ENCODE measurements at places on chromosomes 4 and X.

GRCh38 chr4:73309211-73309610 lies 50.6 kb upstream of the ANKRD17 start:
- no peak overlapping the region for H3K4me3 ChIP-seq
- no peak overlapping the region for H3K27ac ChIP-seq
- H3K4me1 ChIP-seq, result no peaks in the 10 kb centered on the region
- no peak for DNase-seq
- H3K27me3 ChIP-seq, result no peaks in the 10 kb centered on the region
- H3K36me3 ChIP-seq, result no peaks in the 10 kb centered on the region

DNA sequence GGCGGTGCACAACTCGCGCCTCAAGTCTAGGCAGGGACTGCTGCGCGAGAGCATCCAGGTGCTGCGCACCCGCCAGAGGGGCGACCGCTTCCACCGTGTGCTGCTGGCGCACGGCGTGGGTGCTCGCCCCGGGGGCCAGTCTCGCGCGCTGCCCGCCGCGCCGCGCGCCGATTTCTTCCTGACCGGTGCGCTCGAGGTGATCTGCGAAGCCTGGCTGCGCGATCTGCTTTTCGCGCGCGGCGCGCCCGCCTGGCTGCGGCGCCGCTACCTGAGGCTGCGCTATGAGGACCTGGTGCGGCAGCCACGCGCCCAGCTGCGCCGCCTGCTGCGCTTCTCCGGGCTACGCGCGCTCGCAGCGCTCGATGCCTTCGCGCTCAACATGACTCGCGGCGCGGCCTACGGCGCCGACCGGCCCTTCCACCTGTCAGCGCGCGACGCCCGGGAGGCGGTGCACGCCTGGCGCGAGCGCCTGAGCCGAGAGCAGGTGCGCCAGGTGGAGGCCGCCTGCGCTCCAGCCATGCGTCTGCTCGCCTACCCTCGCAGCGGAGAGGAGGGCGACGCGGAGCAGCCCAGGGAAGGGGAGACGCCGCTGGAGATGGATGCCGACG lies 1.3 kb downstream of the CHST7 start:
- H3K4me3 ChIP-seq, result peak overlapping the region; percentile 35
- H3K4me1 ChIP-seq, result no peaks in the 10 kb centered on the region
- no peaks in the 10 kb centered on the region for H3K27me3 ChIP-seq
- peak; percentile 58 for DNase-seq

DNA sequence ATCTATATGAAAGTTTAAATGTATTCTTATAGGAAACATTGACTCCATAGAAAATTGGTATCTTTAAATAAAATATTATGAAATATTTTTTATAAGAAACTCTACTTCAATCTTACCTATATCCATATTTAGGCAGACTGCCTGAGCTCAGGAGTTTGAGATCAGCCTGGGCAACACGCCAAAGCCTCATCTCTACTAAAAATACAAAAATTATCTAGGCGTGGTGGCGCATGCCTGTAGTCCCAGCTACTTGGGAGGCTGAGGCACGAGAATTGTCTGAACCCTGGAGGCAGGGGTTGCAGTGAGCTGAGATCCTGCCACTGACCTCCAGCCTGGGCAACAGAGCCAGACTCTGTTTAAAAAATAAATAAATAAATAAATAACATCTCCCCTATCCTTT lies 47.5 kb downstream of the PABPC4L start:
- H3K36me3 ChIP-seq, result no peaks in the 10 kb centered on the region
- no peak overlapping the region for H3K4me3 ChIP-seq
- H3K27me3 ChIP-seq, result no peaks in the 10 kb centered on the region
- DNase-seq, result no peak

DNA sequence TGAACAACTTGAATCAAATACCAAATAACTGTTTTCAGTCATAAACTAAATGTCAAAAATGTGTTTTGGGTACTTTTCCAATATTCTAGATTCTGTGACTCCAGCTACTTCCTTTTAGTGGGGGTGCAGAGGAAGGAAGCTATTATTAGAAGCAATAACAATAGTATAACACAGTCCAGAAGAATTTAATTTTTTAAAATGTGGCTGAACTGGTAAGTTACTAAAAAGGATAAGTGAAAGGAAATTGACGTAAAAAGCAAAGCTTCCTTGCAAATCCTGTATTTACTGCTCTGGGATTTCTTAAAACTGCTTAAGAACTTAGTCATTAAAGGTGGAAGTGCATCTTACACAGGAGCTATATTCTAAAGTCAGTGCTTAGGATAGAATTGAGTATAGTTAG lies 53.2 kb downstream of the MOSPD2 start:
- H3K27me3 ChIP-seq, result no peaks in the 10 kb centered on the region
- no peaks in the 10 kb centered on the region for H3K36me3 ChIP-seq
- no peak for DNase-seq
- no peak overlapping the region for H3K27ac ChIP-seq

GRCh38 chrX:151711787-151712186 lies 4.0 kb upstream of the FATE1 start:
- H3K36me3 ChIP-seq, result no peaks in the 10 kb centered on the region
- no peaks in the 10 kb centered on the region for H3K27me3 ChIP-seq

- no peaks in the 10 kb centered on the region for H3K4me1 ChIP-seq
- DNase-seq, result no peak
- H3K27me3 ChIP-seq, result no peaks in the 10 kb centered on the region
- H3K4me3 ChIP-seq, result no peak overlapping the region
- H3K36me3 ChIP-seq, result no peaks in the 10 kb centered on the region
Observed at GRCh38 chr4:70239131-70239883, 3.1 kb upstream of the CSN3 start.

DNA sequence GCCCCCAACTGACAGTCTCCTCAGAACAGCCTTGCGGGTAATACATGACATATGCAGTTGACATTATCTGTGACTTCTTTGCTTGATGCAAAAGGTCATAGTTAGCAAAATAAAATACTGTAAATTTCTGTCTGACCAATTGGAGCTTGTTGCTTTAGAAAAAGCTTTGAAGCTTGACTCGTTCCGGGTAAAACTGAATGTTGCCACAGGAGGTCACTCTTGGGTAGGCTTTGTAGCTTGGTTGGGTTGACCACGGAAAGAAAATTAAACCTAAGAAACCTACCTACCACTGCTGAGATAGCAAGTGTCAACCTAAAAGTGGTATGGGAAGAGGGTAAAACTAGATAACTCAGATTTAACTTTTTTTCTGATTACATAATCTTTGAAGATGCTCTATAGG lies 23.2 kb downstream of the PRPS2 start:
- DNase-seq, result peak; percentile 52
- no peaks in the 10 kb centered on the region for H3K27me3 ChIP-seq
- H3K27ac ChIP-seq, result no peak overlapping the region
- H3K4me1 ChIP-seq, result no peaks in the 10 kb centered on the region
- H3K36me3 ChIP-seq, result no peaks in the 10 kb centered on the region
- no peak overlapping the region for H3K4me3 ChIP-seq

GRCh38 chr4:145731028-145731427 lies 51.1 kb downstream of the C4orf51 start:
- no peaks in the 10 kb centered on the region for H3K36me3 ChIP-seq
- no peaks in the 10 kb centered on the region for H3K4me1 ChIP-seq
- no peaks in the 10 kb centered on the region for H3K27me3 ChIP-seq
- peak; percentile 82 for DNase-seq
- H3K4me3 ChIP-seq, result no peak overlapping the region

GRCh38 chrX:152895121-152895520 lies 2.7 kb upstream of the ZNF185 start:
- DNase-seq, result no peak
- no peaks in the 10 kb centered on the region for H3K36me3 ChIP-seq
- no peaks in the 10 kb centered on the region for H3K27me3 ChIP-seq
- no peak overlapping the region for H3K4me3 ChIP-seq
- H3K27ac ChIP-seq, result no peak overlapping the region
- no peaks in the 10 kb centered on the region for H3K4me1 ChIP-seq

DNA sequence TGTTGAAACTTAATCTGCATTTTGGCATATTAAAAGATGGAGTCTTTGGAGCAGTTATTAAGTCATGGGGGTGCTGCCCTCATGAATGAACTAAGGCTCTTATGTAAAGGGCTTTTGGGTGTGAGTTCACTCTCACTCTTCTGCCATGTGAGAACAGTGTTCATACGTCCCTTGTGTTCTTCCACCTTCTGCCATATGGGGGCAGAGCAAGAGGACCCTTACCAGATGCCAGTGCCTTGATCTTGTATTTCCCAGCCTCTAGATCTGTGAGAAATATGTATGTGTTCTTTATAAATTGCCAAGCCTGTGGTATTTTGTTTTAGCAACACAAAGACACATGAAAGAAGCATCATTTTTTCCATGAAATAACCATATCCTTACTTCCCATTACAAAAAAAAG lies 213.9 kb downstream of the SPOCK3 start:
- H3K27ac ChIP-seq, result no peak overlapping the region
- H3K4me3 ChIP-seq, result no peak overlapping the region
- no peaks in the 10 kb centered on the region for H3K27me3 ChIP-seq
- H3K36me3 ChIP-seq, result no peaks in the 10 kb centered on the region

DNA sequence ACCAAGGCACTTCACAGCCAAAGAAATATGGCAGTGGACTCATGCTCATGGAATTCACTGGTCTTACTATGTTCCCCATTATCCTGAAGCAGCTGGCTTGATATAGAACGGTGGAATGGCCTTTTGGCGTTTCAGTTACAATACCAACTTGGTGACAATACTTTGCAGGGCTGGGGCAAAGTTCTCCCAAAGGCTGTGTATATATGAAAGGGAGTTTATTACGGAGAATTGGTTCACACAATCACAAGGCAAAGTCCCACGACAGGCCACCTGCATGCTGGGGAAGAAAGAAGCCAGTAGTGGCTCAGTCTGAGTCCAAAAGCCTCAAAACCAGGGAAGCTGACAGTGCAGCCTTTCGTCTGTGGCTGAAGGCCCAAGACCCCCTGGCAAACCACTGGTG lies 50.8 kb upstream of the SMARCAD1 start:
- no peaks in the 10 kb centered on the region for H3K27me3 ChIP-seq
- no peaks in the 10 kb centered on the region for H3K36me3 ChIP-seq
- no peak overlapping the region for H3K27ac ChIP-seq
- peak; percentile 53 for DNase-seq

DNA sequence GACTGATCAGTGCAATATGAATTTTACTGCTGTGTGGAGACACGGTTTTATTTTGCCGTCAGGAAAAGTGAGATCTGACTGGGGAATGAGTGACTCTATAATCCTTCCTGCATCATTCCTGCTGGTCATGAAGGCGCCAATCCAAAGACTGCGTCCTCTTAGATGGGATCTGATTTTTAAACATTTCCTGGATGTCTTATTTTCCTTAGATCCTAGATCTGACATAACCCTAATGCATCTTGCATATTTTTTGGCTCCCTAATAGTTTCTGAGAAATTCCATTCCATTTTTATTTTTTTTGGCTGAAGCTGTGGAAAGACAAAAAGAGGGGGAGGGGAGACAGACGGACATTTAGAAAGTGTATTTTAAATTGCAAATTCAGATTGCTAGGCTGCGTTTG lies 454.9 kb upstream of the FAT1 start:
- H3K27me3 ChIP-seq, result no peaks in the 10 kb centered on the region
- DNase-seq, result no peak
- no peaks in the 10 kb centered on the region for H3K4me1 ChIP-seq
- no peak overlapping the region for H3K27ac ChIP-seq
- H3K36me3 ChIP-seq, result no peaks in the 10 kb centered on the region

DNA sequence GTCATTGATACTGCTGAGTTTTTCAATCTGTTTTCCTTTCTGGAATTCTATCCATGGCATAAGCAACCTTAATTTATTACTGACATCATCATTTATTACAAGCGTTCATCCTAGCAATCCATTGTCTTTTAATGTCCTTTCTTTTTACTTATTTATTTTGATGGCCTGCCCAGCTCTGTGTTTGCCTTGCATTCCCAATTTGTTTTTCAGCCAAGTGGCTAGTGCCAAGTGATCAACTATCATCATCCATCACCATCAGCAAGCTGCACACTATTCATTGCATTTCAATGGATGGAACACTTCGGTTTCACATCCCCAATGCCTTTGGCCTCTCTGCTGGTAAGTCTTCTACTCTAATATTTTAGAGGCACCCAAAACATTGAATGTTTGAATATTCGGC lies 831.7 kb upstream of the EPHA5 start:
- no peak overlapping the region for H3K27ac ChIP-seq
- no peak overlapping the region for H3K4me3 ChIP-seq

DNA sequence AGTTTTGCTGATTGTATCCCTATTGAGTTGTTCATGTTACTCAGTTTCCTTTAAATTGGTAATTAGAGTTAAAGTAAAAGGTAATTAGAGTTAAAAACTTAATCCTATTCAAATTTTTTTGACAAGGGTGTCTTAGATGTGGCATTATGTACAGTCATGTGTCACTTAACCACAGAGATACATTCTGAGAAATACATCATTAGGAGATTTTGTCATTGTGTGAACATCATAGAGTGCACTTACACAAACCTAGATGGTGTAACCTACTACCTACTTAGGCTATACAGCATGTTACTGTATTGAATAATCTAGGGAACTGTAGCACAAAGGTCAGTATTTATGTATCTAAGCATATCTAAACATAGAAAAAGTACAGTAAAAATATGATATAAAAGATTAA lies 39.2 kb downstream of the BEX3 start:
- no peaks in the 10 kb centered on the region for H3K4me1 ChIP-seq
- no peaks in the 10 kb centered on the region for H3K27me3 ChIP-seq
- no peak overlapping the region for H3K4me3 ChIP-seq
- H3K27ac ChIP-seq, result no peak overlapping the region
- no peak for DNase-seq
- no peaks in the 10 kb centered on the region for H3K36me3 ChIP-seq

DNA sequence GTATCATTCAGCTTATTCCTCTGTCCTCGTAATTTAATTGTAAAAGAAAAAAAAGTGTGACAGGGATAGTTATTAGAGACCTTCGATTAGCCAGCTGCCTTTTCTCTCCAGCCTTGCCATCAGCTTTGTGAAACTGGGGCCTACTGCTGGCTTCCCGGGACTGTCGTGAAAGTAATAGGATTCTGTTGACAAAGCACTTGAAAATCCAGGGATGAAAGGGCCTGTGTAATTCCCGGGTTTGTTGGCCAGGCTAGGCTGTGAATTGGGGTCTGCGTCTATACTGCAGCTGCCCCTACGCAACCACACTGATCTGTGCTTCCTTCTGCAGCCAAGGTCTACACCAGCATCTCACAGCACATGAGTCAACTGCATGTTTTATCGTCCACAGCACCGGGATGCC lies 120.4 kb upstream of the SCML1 start:
- DNase-seq, result no peak
- no peaks in the 10 kb centered on the region for H3K27me3 ChIP-seq
- H3K4me1 ChIP-seq, result no peaks in the 10 kb centered on the region

- H3K4me3 ChIP-seq, result no peak overlapping the region
- no peaks in the 10 kb centered on the region for H3K4me1 ChIP-seq
Observed at GRCh38 chr4:122099896-122100295, 52.2 kb upstream of the BLTP1 start.

- H3K4me3 ChIP-seq, result no peak overlapping the region
- no peak overlapping the region for H3K27ac ChIP-seq
- H3K27me3 ChIP-seq, result no peaks in the 10 kb centered on the region
- no peak for DNase-seq
- no peaks in the 10 kb centered on the region for H3K4me1 ChIP-seq
- H3K36me3 ChIP-seq, result no peaks in the 10 kb centered on the region
Observed at GRCh38 chr4:156390599-156391324, 437.1 kb upstream of the CTSO start.

GRCh38 chr4:47562297-47562696 lies 77.2 kb downstream of the ATP10D start:
- H3K27ac ChIP-seq, result no peak overlapping the region
- H3K36me3 ChIP-seq, result peaks cover 1% of the 10 kb centered on the region
- no peak overlapping the region for H3K4me3 ChIP-seq
- H3K27me3 ChIP-seq, result no peaks in the 10 kb centered on the region
- no peaks in the 10 kb centered on the region for H3K4me1 ChIP-seq
- no peak for DNase-seq
